ENCODE measurements at places on chromosomes 13 and 19. TPM values are rescaled to one million over a fixed set of nuclear protein-coding genes. Genes with fewer than 3 reads are reported as not detected.

The CD79A gene
- total RNA-seq: not detected

The LINGO3 gene
- total RNA-seq: not detected

The MEIS3 gene
- 21.2 TPM for total RNA-seq

The LGALS7 gene
- not detected for total RNA-seq

The SERP2 gene
- total RNA-seq: 4.3 TPM

The DOCK6 gene
- 12.6 TPM for total RNA-seq

The PEG3 gene
- not detected for total RNA-seq

The NLRP4 gene
- total RNA-seq: not detected

The TPGS1 gene
- 44.9 TPM for total RNA-seq

The MOB3A gene
- 15.7 TPM for total RNA-seq

The ZNF490 gene
- total RNA-seq: 8.1 TPM

The CSNK1A1L gene
- total RNA-seq: not detected

The ZSCAN22 gene
- 1.3 TPM for total RNA-seq

The ZNF563 gene
- total RNA-seq: 5.7 TPM

GRCh38 chr13:113432506-113433270 is 20.6 kb downstream of the ADPRHL1 start:
- DNase-seq: no peak

DNA sequence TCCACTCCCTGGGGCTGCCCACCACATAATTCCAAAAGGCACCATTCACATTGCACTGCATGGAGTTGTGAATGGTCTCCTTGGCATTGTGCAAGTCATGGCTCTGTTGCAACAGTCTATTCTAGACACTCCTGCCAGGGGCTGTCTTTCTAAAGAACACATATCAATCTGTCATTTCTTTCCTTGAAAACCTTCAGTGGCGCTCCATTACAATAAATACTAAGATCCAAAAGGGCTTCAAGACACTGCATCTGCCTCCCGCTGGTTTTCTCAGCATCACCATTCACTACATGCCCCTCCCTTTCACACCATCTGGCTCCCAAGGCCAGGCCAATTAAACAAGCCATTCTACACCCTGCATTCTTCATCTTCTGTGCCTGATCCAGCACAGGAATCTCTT is 32.2 kb upstream of the TM9SF2 start:
- no peak for DNase-seq

DNA sequence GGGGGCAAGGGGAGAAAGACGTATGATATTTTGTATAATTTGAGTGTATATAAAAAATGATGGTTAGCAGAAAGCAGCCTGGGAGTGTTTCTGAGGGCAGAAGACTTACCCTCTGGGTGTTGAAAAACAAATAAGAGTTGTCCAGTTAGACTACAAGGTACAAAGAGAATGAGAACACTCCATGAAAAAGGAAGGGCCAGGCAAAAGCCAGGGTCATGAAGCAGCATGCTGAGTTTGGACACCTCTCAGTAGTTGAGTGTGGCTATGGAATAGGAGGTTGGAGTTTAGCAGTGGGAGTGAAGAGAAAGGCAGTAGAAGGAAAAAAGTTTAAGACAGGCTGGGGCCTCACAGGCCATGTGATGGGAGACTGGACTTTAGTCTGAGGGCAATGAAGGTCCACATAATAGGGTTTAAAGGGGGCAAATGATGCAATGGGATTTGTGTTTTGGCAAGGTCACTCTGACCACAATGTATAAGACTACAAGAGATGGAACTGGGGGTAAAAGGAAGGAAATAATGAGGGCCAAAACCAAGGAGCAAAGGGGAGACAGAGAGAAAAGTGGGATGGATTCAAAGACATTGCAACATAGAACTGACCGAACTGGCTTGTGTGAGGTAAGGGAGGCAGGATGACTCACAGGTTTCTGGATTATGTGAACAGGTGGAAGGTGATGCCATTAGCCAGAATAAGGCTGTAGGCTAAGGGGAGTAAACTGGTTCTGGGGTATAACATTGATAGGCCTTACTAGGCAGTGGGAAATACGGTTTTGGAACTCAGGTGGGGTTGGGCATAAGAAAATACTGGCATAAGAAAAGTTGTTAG is 76.6 kb downstream of the SERP2 start:
- peak; percentile 69 for DNase-seq

DNA sequence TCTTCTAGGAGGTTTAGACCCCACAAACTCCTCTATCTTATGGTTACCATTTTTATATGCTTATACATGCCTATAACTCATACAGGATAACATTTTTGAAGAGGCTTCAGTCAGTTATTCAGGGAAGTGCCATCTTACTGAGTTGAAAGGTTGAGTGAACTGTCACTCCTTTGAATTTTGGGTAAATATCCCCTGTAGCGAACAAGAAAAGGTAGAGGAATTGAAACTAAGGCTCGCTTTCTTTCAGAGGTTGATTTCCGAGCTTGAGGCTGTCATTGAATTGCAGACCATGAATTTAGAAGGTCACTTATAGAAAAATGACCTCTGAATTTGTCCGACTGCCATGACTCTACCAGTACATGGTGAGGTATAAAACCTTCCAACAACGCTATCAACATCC is 35.1 kb downstream of the MICU2 start:
- DNase-seq: no peak

DNA sequence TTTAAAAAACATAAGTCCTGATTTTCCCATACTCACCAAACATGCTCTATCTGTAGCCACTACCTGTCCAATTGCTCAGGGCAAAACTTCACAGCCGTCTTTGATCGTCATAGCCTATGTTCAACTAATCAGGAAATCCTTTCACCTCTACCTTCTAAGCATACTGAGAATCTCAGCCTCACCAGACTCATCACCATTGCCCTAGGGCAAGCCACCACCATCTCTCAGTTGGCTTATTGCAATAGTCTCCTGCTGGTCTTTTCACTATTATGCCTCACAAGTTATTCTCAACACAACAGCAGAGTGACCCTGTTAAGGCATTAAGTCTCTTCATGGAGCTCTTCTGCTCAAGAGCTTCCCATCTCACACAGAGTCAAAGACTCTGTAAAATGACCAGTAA is 260.4 kb upstream of the MAB21L1 start:
- no peak for DNase-seq

DNA sequence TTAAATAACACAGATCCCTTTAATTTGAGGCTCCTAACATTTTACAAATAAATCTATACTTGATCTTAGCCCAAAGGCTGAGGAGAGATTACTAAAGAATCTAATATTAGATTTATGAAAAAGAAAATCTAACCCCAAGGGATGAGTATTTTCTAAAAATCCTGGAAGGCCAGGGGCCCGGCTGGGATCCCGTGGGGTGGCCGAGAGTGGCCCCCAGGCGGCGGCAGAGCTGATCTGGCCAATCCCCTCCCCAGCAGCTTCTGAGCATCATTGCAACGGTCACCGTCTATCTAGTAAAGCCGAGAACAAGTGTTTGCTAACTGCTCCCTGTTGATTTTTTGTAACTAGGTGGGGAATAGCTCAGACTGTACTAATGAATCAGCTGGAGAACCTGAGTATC is 37.5 kb downstream of the ADPRHL1 start:
- no peak for DNase-seq

DNA sequence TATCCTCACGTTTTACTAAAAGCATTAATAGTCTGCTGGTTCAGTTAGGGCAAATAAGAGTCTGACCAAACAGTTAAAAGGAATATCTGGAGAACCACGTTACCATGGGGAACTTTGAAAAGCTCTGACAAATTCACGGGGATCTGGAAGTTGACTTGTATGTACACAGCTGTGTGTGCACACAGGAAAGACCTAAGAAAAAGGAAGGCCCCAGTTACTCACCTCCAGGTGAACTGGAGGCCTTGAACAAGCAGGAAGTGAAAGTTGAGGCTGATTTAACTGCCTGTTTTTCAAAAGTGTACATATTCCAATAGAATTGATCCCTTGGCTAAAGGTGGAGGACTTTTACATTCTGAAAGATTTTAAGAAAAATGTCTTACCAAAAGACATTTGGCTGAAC is 1891.6 kb upstream of the PCDH20 start:
- DNase-seq: peak; percentile 5

DNA sequence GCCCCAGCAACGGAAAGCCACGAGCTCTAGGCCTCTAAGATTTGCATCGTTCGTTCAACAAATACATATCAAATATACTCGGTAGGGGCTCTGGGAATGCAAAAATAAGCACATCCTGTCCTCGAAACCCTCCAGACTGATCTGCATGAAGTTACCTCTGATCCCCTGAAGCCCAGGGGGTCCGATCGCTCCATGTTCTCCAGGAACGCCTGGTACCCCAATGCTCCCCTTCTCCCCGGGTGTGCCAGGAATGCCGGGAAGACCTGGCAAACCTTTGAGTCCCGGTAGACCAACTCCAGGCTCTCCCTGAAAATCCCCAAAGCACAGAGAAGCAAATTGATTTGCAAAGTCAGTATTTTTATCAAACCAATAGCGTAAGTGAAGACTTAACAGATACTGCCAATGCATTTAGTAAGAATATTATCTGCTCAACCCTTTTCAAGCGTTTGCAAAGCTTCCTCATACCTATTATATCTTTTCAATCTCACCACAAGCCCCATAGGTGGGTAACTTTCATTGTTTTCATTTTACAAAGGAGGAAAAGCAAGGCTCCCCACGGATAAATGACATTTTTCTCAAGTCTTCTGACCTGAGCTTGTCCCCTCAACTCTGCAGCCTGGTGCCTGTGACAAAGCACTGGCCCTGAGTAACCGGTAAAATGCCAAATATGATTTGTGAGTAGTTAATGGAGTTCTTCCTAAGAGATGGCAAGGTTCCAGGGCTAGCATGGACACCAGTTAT is 127.7 kb downstream of the COL4A1 start:
- DNase-seq: no peak

DNA sequence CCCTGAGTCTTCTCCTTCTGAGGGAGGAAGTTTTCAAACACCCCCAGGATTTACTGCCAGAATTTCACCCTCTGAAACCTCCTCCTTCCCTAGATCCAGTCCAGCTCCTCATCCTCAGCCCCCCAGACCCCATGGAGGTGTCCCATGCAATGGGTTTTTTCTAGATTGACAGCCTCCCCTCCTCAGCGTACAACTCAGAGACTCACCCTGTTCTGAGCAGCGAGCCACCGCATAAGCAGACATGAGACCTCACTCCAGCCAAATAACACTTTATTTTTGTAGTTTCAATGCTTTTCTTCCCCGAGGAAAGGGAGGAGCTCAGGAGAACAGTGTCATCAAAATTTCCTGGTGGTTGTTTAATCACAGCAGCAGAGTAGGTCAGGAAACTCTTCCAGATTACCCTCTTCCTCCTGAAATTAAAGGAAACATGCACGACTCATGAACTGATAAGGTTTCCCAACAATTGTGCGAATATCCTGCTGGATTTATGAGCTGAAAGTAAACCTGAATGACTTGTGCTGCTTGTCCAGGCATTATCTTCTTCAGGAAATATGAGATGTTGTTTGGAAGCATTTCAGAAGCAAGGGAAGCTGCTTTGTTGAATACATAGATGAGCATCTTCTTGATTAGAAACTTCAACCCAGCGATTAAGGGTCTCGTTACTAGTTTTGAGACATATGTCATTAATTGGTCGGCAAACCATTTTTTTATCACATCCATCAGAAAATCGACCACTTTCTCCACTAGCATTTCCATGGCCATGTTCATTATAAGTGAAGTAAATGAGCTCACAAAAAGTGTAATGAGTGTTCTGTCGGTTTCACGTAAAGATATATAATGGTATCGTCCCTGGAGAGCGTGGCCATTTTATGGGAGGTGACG is 36.2 kb downstream of the ERICH4 start:
- DNase-seq: no peak

GRCh38 chr13:99013951-99014350 is 36.1 kb upstream of the DOCK9 start:
- no peak for DNase-seq

GRCh38 chr19:54694648-54695047 is 29.6 kb upstream of the KIR3DL3 start:
- no peak for DNase-seq

GRCh38 chr13:65499256-65499655 is 1730.9 kb downstream of the PCDH9 start:
- DNase-seq: no peak

DNA sequence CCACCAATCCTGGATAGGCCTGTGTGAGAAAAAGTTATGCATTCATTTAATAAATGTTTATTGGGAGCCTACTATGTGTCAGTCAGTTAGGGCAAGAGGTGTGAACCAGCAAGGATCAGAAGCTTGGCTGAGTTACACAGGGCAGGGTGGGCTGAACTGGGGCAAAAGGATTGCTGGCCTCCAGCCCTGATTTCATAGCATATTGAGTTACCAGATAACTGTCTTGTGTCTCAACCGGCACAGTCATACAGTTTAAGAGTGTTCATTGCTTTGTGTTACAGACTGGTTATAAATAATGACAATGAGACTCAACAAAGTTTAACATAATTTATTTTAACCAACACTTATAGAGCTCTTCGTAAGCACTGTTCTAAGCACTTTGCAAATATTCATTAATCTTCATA is 253.8 kb downstream of the DLEU7 start:
- DNase-seq: peak; percentile 28

DNA sequence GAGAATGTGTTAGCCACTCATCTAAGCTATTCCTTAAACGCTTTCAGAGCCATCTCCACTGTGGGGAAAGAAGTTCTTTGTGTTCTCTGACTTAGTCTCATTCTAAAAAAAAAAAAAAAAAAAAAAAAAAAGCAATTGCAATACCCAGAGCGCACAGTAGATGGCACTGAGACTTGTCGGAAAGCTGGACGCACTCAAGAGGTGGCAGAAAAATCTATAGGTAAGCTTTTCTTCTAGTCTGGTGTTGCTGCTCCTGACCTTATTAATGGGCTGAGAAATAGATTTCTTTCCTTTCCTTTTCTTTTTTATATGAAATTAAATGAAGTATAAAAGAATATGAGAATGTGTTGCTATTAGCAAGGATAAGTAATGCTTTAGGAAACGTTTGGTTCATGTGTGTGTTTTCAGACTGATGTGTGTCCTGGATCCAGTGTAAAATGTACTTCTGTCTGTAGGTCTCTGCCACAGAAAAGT is 4.7 kb upstream of the GJB2 start:
- DNase-seq: peak; percentile 39

DNA sequence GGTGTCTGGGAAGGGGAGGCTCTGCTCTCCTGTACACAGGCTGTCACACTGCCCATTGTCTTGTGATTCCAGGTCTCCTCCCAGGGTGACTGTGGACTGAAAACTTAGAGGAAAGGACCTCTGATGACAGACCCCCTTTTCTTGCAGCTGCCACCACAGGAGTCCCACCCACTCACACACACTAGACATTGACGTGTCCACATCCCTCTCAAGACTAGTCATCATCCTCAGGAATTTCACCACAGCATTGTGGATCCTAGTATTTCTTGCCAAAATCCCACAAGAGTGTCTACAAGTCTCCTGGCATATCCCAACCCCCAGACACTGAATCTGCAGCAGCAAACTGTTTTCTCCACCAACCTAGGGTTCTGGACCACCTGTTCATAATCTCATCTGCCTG is 5.3 kb downstream of the ZNF85 start:
- no peak for DNase-seq

- DNase-seq: no peak
Measured at GRCh38 chr13:106915146-106915545, 347.2 kb upstream of the ARGLU1 start.

GRCh38 chr19:13646758-13647157 is 117.6 kb upstream of the MRI1 start:
- DNase-seq: no peak

GRCh38 chr13:110685305-110686020 is 20.5 kb downstream of the CARS2 start:
- peak; percentile 67 for DNase-seq
